ENCODE measurements at places on chromosomes 6 and 20. TPM values are rescaled to one million over a fixed set of nuclear protein-coding genes. Genes with fewer than 3 reads are reported as not detected.
A peak's percentile ranks its signal among the peaks of the same experiment; 100 is the strongest.

GRCh38 chr6:168120390-168121302 is 41.6 kb upstream of the FRMD1 start:
- no peak for DNase-seq

DNA sequence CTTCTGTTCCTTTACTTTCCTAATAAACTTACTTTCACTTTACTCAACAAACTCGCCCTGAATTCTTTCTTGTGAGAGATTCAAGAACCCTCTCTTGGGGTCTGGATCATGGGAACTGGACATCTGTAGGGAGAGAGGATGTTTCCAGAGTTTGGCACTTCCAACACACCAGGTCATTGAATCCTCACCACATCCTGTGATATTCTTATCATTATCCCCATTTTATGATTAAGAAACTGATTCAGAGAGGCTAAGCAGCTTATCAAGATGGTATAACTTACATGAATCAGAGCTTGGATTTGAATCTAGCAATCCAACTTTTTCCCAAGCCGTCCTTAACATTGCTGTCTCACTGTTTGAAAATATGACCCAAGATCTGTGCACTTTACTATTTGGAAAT is 15.5 kb downstream of the PPIL6 start:
- no peak for DNase-seq

The CEP162 gene
- 2.9 TPM for total RNA-seq

- DNase-seq: no peak
Measured at GRCh38 chr20:43955750-43956191, 41.1 kb downstream of the TOX2 start.

GRCh38 chr6:107845777-107846176 is 21.7 kb upstream of the SCML4 start:
- DNase-seq: no peak

GRCh38 chr6:116217069-116217468 is 36.8 kb downstream of the TSPYL4 start:
- peak; percentile 35 for DNase-seq

The CTCFL gene
- total RNA-seq: not detected

DNA sequence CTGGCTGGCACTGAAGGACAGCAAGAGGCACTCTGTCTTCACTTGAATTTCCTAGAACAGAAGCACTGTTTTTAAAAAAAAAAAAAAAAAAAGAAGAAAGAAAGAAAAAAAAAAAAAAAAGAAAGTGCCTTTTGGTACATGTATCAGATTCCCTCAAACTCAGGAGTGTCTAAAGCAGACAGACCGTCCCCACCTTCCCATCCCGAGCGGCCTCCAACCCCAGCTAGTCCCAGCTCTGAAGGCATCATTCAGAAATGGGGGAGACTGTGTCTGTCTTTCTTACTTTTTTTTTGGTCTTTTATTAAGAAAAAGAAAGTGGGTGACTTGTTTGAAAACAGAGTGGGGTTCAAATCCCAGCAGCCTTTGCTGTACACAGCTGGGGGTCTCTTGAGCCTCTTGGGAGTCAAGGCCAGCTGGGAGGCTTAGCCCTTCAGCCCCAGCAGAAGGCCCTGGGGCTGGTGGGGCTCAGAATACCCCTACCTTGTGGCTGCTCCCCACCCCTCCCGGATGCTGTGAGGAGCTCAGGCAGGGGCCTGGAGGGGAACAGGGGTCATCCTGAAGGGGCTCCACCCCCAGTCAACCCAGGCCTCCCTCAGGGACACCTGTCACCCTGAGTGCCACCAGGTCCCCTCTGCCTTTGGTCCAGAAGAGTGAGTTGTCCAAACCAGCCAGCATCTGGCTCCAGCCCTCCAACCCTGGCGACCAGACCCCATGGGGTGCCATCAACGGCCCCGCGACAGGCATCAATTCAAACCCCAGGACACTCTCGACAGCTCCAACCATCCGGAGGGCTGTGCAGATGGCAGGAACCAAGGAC is 128.3 kb downstream of the TAF4 start:
- DNase-seq: no peak

The TRIM15 gene
- total RNA-seq: not detected

DNA sequence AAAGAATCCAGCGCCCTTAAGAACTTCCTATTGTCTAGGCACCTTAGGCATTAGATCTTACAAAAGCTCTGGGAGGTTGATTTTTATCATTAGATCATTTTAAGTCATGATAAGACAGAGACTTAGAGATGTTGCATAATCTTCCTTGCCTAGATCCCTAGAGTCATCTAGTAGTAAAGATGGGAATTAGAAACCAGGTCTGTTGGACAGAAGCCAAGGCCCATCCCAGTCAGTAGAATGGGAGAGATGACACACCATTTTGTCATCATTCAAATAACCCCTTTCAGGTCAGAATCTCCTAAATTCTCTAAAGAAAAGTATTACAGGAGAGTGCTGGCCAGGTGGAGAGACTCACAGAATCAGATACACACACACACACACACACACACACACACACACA is 579.1 kb downstream of the BMP2 start:
- DNase-seq: no peak

DNA sequence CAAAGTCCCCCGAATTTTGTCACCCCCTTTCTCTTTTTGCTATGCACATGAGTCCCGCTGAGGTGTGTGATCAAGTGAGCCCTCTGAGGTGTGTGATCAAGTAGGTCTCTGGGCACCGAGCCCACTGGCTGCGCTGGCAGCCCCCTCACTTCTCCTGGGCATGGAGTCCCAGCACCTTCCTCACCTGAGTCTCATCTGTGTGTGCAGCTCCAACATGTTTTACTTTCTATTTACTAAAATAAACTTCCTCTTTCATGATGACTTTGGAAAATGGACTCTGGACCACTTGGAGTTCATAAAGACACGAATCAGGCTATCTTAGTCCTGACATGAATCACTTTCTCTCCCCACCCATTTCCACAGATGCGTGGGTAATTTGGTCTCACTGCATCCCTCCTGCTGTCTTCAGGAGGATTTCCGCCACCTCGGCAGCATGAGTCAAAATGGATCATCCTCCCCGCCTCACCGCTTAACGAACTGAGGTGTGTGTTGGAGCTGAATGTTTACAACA is 39.8 kb downstream of the PRDM1 start:
- no peak for DNase-seq

The KCNK15 gene
- total RNA-seq: not detected

The GJA10 gene
- total RNA-seq: not detected

DNA sequence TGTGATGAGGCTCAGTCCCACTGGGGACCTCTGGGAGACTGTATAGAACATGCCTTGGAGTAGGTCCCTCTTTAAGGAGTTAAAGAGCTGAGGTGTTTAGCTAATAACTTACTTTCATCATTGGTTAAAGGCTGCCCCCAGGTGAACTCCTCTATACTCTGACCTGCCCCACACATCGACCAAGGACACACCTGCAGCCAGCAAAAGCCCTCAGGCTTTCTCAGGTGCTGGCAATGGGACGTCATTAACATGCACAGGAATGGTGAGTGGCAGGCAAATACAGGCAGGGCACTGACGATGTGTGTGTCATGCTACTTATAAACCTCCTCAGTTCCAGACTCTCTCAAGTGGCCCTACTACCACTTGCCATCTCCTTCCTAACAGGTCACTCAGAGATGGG is 366.4 kb downstream of the KIF16B start:
- DNase-seq: no peak

DNA sequence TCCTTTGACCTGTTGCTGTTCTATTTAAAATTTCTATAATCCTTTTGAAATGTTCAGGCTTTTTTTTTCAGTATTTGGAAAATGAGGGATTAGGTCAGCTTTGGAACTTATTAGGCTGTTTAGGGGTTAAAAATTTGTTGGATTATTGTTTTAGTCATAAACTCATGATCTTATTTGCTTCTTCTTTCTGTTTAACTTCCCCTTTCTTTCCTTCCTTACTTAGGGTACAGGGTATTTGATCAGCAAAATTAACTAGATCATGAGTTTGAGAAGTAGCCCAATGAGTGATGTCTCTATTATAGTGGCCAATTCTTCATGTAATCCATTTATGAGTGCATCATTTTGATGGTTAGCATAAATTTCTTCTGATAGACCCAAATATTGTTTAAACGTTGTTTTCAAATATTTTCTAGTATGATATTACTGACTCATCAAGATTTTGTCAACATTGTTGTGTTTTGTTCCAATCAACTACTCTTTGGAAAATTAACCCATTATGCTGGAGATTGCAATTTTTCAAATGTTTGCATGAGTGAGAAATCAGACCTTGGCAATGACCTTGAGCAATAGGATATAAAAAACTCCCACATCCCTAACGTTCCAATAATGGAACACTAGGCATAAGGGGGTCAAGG is 94.4 kb downstream of the OTOR start:
- DNase-seq: no peak

DNA sequence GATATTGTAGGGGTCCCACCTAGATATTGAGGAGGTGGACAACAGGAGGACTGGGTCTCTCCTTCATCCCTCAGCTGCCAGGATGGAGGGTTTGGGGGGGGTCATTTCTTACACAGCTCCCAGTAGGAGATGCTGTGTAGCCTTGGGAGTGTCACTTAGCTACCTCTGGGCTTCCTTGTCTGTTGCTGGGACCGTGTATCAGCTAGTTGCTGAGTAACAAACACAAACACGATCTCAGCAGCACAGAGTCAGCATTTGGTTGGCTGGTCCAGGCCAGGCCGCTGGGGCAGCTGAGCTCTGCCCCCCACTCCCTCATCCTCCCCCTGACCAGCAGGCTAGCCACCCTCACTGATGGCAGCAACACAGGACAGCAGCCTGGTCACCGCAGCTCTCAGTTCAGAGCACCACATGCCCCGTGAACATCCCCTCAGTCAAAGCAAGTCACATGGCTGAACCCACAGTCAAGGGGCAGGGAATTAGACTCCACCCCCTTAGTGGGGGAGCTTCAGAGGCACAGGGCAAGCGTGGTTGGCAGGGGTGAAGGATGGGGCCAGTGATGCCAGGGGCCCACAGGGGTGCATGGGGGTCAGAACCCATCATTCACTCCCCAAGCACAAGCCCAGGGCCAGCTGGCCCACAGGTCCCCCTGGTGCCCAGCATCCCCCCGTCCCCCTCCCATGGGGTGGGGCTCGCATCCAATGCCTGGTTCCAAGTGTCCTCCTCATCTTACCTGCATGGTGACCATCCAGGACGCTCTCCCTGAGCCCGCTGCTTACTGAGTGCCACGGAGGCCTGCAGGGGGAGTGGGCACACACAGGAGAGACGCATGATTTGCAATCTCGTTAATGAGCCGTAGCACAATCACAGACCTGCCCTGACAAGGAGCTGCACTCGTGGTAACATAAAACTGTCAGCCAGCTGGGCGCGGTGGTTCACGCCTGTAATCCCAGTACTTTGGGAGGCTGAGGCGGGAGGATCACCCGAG is 112.4 kb downstream of the TAF4 start:
- no peak for DNase-seq

DNA sequence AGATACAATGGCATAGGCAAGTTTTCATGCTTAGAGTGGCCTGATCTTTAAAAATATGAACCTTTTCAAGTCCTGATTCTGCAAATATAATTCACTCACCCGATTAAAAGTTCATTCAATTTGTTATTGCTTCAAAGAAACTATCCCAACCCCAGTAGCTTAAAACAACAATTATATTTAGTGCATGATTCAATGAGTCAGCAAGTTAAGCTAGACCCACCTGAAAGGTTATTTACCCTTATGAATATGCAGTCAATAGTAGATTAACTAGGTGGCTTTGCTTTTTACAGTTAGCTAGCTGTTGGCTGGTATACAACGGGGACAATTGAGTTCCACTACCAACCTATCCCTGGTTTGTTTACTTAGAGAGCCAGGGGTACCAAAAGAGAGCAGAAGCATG is 95.6 kb upstream of the ANKEF1 start:
- no peak for DNase-seq

The PAX1 gene
- not detected for total RNA-seq

DNA sequence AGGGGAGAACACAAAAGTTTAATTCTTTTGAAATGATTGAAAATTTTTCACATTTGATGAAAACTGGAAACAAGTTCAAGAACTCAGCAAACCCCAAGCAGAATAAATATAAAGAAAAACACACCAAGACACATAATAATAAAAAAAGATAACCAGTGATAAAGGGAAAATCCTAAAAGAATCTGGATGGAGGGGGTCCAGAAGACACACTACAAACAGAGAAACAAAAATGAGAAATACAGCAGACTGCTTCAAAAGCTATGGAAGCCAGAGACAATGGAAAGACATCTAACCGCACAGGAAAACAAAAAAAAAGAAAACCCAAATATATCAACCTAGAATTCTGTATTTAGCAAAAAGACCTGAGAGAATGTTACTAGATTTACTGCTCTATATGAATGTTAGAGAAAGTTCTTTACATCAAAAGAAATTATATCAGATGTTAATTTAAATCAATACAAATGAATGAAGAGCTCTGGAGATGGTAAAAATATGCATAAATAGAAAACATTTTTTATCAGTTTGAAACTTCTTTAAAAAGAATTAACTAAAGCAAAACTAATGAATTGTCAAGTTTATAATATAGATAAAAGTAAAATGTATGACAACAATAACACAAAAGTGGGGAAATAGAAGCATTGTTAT is 310.7 kb upstream of the PREP start:
- no peak for DNase-seq

DNA sequence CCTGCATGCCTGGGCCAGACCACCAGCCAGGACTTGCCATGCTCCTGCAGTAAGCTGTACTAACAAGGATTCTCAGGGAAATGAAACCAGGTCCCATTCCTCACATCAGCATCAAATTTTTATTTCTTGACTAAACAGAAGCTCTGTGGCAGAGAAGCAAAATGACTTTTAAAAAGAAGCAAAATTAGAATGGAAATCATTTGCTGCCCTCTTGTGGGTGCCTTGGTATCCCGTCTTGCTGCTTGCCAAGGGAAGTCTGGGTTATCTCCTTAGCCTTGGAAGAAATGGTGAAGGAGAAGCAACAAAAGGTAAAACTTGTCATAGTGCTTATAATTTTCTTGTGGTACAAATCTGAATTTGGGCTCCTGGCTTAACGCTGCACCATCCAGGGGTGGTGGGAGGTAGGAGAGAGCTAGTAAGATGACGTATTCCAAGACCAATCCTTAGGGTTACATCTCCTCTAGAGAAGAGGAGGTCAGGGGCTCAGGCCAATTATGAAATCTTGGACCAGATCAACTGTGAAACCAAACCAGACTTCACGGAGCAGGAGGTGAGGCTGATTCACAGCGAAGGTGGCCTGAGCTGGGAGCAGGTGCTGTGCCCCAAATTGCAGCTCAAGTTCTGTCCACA is 107.5 kb downstream of the FAXC start:
- peak; percentile 27 for DNase-seq
